HCEC 1CT (cell line): ENCODE measurements at places on chromosomes 5 and 9.
A peak's percentile ranks its signal among the peaks of the same experiment; 100 is the strongest.

DNA sequence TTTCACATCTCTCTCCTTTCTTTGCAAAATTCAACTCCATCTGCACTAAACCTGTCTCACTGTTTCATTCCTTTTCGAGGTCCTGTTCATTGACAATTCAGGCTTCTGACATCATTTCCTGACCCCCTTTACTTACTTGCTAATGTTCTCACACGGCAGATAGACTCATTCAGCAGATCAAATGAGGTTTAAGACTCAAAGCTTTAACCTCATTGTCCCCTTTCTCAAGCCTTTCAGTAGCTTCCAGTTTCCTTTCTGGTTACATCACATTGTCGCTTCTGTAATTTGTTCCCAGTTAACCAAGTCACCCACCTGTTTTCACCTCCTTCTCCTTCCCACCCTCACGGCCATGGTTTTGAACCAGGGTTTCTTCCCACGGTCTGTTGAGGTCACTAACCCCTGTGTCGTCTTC lies 143.4 kb upstream of the OTULINL start:
- DNase-seq: no peak

- peak; percentile 48 for DNase-seq
Measured at GRCh38 chr9:22208846-22209585, 199.9 kb upstream of the CDKN2B start.

DNA sequence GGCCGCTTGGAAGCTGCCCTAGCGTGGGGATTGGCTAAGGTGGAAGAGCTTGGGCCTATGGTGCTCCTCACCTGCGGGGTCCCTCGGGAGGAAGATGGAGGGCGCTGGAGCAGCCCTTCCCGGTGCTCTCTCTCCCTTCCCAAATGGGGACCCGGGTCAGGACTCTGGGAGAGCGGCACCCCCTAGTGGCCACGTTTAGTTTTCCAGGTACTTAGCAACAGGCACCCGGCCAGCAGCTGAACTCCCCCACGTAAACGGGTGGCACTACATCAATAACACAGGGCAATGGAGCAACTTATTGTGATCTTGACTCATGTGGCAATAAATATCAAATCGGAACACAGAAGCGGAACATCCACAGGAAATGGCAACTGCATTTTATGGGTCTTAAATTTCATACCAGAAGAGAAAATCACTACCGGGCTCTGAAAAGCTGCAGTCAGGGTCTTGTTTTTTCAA lies 316.6 kb downstream of the AGTPBP1 start:
- peak; percentile 1 for DNase-seq

- no peak for DNase-seq
Measured at GRCh38 chr5:135505973-135506372, 29.8 kb downstream of the NEUROG1 start.

DNA sequence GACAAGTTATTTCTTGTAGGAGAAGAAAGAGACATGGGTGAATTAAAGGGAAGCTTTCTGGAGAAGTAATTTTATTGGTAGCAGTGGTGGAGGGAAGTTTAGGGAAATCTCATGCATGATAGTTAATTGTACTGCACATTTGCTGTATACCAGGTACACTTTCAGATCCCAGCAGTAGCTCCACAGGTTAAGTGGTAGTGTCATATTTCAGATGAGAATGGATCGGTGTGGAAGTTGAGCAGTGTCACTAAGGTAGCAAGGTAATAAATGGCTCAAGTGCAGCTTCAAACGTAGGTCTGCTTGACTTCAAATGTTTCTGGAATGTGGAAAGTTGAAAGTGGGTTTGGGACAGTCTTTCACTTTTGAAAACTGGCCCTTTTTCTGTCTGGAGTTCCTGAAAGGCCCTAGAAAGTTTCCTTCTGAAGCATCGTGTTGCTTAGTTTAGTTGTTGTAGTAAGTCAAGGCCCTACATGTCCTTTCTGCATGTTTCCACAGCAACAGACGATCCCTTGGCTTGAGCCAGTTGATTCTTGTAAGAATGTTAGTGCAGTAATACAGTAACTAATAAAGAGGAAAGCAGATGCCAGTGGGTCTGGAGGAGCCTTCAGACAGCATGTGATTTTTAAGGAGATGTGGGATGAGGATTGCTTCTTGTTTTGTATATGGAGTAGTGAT lies 3.7 kb downstream of the CLTA start:
- DNase-seq: no peak
